ENCODE measurements at places on chromosomes 6 and 20. TPM values are rescaled to one million over a fixed set of nuclear protein-coding genes. Genes with fewer than 3 reads are reported as not detected.

RIPPLY2 gene
- not detected for total RNA-seq

PRICKLE4 gene
- 13.1 TPM for total RNA-seq

POPDC3 gene
- 0.26 TPM for total RNA-seq

MMUT gene
- total RNA-seq: 31.5 TPM

RNF146 gene
- total RNA-seq: 41.5 TPM

STMN3 gene
- 11.1 TPM for total RNA-seq

INSM1 gene
- not detected for total RNA-seq

C2 gene
- 14.8 TPM for total RNA-seq

ANKRD66 gene
- not detected for total RNA-seq

RNF144B gene
- total RNA-seq: 33.9 TPM

DNA sequence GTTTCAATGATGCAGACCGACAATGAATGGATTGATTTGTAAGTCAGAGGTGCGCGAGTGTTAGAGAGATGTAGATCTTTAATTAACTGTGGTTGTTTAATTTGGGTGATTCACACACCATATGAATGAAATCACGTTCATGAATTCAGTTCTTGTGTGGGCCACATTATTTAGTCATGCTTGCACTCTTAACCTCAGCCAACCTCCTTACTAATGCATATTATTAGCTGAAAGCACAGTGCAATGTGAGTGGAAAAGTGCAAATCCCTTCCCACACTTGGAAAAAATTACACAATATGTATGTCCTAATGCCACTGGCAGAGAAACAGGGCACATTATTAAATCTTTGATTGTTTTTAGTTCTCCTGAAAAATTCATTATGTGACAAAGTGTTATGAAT lies 512.5 kb downstream of the BCKDHB start:
- no peak for DNase-seq

DNA sequence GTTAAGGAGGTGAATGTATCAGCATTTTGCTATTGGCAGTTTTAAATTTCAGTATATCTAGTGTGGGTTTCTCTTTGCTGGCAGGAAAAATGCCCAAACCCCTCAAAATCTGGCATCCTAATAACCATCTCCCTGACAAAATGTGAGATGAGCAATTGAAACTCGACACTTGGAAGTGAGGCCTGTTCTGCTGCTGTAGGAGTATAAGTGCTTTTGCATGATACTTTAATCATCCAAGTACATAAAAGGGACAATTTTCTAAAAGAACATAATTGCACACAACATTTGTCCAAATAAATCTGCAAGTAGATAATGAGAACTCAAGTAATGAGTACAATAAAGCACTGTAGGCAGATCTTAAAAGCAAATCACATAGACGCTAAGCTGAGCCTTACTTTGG lies 36.5 kb downstream of the LAMP5 start:
- no peak for DNase-seq

DNA sequence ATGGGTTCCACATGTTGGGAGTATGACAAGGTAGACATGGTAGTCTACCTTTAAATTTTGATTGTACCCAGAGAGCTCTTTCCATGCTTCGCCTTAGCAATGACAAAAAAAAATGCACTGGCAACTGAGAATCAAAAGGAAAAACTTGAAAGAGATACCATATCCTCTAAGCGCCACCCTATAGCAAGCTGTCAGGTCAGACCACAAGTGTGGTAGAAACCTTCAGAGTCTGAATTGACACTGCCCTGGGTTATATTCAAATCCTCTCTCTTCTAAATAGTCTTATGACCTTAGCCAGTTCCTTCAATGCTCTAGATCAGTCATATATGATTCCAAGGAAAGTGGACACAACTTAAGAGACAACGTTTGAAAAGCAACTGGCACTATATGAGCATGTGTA lies 45.6 kb upstream of the SMLR1 start:
- DNase-seq: no peak

DNA sequence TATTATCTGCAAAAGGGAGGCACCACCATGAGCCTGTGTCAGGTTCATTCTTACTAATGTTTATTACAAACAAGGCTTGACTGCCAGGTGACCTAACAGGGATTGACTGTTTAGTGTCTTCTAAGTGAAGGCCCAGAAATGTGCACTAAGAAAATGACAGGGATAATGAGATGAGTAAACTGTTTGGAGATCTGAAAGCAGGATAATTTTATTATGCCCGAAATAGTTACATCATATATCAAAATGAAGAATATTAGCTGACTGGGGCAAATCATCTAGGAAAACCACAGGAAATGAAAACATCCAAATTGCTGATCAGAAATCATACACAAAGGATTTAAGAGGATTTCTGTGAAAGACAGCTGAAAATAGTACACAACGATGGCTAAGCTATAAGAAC lies 516.7 kb downstream of the HDGFL1 start:
- DNase-seq: no peak

- no peak for DNase-seq
Measured at GRCh38 chr20:33463332-33464101, 20.0 kb upstream of the SNTA1 start.

- no peak for DNase-seq
Measured at GRCh38 chr6:118135371-118135770, 228.3 kb downstream of the SLC35F1 start.

- no peak for DNase-seq
Measured at GRCh38 chr20:19120011-19120410, 92.4 kb upstream of the SLC24A3 start.

- no peak for DNase-seq
Measured at GRCh38 chr6:43963203-43963602, 164.0 kb downstream of the MRPL14 start.

DNA sequence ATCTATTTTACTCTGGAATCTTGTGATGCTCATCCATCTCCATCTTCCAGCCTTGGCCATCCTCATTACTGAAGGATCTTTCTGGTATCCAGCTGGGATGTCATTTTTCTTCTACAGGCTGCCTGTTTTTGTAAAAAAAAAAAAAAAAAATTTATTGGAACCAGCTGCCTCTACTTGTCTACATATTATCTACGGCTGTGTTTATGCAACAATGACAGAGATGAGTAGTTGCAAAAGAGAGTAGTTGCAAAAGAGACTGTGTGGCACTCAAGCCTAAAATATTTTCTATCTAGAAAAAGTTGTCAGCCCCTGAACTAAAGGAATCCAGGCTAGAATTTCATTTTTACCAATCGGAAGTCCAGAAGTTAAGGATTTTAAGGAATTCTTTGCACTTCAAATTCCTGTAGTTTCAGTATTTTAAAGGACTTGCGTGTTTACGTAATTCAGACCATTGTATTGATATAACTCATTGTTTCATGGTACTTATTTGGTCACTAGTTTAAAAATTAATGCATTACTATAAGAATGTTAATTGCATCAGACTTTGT lies 38.6 kb upstream of the PLCG1 start:
- DNase-seq: no peak

DNA sequence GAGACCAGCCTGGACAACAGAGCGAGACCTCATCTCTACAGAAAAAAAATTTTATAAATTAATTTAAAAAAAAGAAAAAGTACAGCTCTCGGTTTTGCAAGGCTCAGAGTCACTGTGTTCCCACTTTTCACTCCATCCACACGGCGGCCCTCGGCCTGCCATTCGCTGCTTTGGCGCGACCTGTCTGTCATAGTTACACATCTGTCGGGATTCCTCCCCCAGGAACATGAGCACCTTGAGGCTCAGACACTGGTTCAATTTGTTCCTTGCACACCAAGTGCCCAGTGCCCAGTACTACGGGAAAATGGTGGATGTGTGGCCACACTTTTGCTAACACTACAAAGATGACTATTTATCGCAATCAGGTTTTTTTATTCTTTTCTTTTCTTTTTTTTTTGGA lies 8.4 kb downstream of the CTSZ start:
- no peak for DNase-seq

DNA sequence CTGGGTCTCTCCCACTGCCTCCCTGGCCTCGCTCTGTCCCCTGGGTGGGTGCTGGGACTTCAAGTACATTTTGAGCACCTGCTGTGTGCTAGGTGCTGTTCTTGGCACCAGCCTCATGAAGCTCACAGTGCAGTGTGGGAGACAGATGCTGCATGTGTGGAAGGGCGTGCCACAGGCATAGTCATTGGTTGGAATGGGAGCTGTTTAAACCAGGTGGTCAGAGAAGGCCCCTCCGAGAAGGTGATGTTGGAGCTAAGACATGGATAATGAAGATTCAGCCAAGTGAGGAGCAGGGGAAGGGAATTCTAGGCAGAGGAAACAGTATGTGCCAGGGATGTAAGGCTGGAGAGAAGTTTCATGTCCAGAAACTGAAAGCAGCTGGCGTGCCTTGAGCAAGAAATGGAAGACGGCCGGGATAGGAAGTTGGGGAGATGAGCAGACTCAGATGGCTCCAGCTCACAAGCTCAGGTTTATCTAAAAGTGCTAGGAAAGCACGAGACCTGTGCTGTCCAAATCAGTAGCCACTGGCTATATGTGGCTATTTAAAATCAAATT lies 9.9 kb downstream of the LPIN3 start:
- no peak for DNase-seq

DNA sequence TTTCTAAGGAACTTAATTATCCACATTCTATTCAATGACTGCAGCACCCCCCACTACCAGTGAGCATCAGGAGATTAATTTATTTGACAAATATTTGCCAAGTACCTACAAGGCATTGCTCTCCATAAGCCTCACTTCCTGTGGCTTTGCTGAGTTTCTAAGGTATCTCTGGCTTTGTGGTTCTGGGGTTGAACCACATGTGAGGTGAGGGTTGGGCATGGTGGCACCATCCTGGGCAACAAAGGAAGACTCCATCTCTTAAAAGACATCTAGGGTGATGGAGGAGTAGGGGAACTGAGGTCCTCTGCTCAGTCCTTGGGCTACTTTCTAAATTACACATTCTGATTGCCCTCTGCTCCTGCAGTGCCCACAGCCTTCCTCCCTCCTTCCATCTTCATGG lies 25.5 kb upstream of the WFDC2 start:
- DNase-seq: no peak

DNA sequence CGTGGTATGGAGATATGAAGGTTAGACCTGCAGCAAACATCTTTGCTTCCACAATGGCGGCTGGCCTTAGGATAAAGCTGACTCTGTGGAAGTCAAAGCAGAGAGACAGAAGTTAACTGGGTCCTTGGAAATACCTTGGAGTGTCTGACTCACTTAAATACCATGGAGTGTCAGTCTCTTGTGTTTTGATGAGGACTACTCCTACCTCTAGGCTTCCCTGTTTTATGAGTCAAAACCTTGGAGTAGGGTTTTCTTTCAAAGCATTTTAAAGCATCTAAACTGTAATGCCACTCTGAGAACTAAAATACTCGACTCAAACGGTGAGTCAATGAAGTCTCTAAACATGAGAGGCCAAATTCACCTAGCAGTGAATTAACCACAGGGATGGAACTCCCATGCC lies 329.1 kb downstream of the SAMD5 start:
- DNase-seq: no peak

DNA sequence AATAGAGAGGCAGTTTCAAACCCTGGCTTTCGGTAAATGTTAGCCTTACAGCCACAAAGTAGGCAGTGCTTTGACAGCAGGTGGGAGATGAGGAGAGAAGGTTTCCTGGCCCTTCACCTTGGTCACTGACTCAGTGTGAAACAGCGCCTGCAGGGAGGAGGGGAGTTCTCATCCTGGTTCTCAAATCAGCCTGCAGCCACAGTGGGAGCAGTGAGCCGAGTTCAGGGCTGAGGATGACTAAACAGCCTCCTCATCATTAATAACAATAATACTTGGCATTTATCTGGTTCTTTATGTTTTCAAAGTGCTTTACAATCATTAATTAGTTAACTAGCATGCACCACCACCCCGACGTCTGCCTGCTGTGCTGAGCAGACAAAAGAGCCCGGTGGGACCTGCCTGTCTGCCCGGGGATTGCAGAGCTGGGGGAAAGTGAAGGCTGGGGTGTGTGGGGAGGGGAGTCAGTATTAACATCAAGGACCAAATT lies 59.6 kb downstream of the PRDM1 start:
- DNase-seq: no peak

DNA sequence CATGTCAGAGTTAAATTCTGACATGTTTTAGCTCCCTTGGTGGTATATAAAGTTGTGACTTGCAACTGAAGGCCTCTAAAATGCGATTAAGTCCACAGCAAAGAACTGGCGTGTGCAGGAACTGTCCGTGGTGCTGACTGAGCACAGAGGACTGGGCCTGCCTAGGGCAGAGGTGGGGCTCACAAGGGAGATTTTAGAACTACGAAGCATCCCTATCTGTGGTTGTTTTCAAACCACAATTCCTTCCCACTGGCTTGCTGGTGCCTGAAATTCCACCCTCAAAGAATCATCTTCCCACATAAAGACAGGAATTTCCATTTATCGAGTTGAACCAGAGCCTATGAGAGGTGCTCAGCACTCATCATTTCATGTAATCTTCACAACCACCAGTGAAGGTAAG lies 30.1 kb downstream of the RIMS4 start:
- peak; percentile 41 for DNase-seq

- DNase-seq: no peak
Measured at GRCh38 chr6:163806755-163807499, 392.4 kb downstream of the QKI start.

DNA sequence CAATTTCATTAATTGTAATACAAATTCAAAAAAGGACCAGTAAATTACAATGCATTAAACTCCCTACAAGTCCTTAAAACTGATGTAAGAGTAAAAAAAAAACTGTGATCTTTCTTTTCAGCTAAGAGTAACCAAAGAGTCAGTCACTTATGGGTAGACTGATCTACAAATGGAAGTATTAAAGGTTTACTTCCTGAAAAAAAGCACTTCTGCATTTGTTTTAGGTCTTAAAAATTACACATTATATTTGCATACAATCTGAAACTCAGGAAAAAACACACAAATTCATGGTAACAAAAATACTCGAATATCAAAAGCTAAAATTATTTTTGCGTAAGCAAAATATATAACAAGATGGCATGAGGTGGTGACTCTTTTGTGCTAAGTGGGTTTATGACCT lies 23.5 kb downstream of the USP49 start:
- DNase-seq: no peak

DNA sequence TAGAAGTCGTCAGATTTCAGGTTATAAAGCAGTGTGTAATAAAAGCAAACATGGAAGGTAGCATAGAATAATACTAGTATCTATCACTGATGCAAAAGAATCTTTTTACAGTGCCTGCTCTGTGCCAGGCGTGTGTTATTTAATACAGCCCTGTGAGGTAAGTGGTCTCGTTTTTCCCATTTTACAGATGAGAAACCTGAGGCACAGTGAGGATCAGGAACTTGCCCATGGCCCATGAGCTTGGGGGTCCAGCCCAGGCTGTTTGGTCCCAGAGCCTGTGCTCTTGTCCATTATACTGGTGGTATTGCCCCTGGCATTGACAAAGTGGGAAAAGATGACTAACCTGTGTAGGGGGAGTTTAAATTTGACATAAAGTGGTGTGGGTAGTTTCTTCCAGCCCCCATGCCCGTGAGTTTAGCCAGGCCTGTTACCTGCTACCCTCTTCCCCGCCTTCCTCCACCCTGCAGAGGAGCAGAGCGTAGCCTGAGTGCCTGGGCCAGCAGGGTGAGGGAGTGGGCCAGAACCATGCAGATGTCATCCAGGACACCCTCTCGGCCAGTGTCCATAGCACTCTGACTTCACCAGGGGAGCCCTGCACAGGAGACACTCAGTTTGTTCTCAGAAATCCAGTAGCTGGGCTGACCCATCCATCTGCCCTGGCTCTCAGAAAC lies 16.6 kb downstream of the WRNIP1 start:
- DNase-seq: no peak

Data from mucosa of gallbladder (tissue), 1 donor.